Activated CD8-positive, alpha-beta memory T cell treated with anti-CD3 and anti-CD28 coated beads for 1 hour (primary cell): ENCODE measurements at places on chromosomes 2 and 18.

DNA sequence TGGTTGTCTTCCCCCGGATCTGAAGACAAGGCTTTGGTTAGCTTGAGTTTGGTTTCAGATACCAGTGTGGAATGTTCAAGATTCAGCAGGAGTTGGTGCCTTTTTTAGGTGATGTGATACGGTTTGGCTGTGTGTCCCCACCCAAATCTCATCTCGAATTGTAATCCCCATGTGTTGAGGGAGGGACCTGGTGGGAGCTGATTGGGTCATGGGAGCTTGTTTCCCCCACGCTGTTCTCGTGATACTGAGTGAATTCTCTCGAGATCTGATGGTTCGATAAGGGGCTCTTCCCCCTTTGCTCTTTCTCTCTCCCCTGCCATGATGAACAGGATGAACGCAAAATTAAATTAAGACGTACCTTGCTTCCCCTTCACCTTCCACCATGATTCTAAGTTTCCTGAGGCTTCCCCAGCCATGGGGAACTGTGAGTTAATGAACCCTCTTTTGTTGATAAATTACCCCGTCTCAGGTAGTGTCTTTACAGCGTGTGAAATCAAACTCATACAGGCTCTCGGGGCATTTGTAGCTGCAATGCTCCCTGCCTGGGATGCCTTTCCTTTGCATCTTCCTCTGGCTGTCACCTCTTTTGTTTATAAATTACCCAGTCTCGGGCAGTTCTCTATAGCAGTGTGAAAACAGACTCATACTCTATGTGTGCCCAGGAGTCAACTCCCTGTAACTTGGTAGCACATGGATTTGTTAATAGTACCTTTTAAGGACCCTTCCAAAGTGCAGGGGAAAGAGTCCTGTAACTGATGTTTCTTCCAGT is 21.3 kb downstream of the PDCD1 start:
- no peak for DNase-seq

DNA sequence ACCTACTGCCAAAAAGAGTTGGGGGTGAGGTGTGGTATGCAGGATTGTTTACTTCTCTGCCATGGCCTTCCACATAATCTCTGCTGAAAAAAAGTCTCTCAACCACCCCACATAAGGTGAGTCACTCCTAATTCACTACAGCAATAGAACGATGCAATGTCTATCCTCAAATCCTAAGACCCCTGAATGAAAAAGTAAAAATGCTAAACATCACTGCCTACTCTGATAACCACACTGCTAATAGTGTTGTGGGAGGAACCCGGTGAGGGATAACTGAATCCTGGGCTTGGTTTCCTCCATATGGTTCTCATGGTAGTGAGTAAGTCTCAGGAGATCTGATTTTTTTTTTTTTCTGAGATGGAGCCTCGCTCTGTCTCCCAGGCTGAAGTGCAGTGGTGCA is 252.5 kb downstream of the PIEZO2 start:
- DNase-seq: no peak

GRCh38 chr2:7097353-7097895 is 180.2 kb downstream of the RNF144A start:
- peak; percentile 35 for DNase-seq

GRCh38 chr18:41842886-41843285 is 112.1 kb upstream of the PIK3C3 start:
- DNase-seq: no peak

GRCh38 chr2:229118927-229119326 is 152.2 kb downstream of the PID1 start:
- DNase-seq: no peak

DNA sequence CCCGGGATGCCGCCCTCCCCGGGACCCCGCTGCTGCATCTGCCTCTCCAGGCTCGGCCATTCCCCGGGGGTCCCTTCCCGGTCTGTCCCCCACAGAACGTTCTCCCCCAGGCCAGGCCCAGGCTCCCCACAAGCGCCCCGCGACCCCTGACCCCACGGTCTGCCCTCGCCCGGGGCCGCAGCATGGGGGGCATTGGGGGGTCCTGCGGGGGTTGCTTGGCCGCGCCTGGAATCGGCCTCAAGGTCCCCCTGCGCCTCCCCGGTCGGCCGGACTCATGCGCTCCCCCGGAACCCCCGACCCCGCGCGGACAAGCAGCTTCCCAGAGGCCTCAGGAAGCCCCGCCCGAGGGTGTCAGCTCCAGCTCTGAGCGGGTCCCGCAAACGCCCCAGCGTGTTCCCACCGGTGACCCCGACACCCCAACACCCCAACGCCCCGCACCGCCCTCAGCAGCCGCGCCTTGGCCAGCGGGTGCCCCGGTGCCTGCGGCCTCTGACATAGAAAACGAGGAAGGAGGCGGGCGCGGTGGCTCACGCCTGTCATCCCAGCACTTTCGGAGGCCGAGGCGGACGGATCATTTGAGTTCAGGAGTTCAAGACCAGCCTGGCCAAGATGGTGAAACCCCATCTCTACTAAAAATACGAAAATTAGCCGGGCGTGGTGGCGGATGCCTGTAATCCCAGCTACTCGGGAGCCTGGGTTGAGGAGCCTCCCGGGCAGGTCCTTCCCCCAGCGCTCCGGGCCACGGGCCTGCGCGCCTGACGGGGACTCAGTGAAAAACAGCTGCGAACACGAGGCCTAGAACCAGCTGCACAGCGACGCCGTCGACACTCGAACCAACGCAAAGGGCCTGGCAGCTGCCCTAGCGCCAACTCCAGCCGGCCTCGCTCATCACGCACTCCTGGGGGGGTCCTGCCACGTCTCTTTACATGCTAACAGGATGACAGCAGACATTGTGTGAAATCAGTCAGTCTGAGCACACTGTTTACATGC is 61.8 kb upstream of the CTDP1 start:
- DNase-seq: no peak

GRCh38 chr2:106649306-106649705 is 162.1 kb downstream of the CD8B2 start:
- no peak for DNase-seq

GRCh38 chr2:191049728-191050639 is 36.0 kb upstream of the STAT1 start:
- no peak for DNase-seq

GRCh38 chr2:8344144-8345097 is 337.4 kb upstream of the ID2 start:
- DNase-seq: no peak

DNA sequence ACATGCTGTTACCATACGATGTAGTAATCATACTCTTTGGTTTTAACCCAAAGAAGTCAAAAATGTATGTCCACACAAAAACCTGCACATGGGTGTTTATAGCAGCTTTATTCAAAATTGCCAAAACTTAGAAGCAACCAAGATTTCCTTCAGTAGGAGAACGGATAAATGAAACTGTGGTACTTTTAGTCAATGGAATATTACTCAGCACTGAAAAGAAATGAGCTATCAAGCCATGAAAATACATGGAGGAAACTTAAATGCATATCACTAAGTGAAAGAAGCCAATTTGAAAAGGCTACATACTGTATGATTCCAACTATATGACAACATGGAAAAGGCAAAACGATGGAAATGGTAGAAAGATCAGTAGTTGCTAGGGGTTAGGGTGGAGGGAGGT is 86.6 kb downstream of the HNRNPLL start:
- DNase-seq: no peak

GRCh38 chr2:148545390-148546256 is 98.9 kb upstream of the EPC2 start:
- no peak for DNase-seq

DNA sequence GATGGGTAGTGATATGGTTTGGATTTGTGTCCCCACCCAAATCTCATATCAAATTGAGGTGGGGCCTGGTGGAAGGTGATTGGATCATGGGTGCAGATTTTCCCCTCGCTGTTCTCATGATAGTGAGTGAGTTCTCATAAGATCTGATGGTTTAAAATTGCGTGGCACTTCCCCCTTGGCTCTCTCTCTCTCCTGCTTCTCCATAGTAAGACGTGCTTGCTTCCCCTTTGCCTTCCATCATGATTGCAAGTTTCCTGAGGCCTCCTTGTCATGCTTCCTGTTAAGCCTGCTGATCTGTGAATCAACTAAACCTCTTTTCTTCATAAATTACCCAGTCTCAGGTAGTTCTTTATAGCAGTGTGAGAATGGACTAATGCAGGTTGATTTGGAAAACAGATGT is 223.2 kb upstream of the APCDD1 start:
- DNase-seq: no peak

GRCh38 chr2:235860111-235860510 is 308.1 kb downstream of the GBX2 start:
- no peak for DNase-seq

- DNase-seq: no peak
Observed at GRCh38 chr2:239154971-239155805, 245.6 kb downstream of the HDAC4 start.

GRCh38 chr2:25558262-25558661 is 115.1 kb downstream of the DTNB start:
- DNase-seq: no peak

DNA sequence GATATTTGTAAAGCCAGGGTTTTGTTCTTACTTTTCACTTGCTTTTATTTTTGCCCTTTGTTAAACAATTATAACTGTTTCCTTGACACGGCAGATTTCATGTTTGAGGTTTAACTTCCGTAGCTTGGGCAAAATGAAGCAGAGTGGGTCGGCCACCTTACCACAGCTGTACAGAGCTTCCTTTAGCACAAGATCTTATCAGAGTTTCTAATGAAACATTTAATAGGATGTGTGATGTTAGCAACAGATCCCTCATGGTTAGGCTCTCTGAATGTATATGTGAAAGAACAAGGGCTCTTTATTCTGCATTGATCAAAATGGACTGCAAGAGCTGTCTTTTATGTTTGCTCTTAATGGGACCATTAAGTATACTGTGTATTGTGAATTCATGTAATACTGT is 22.3 kb downstream of the RNF125 start:
- DNase-seq: no peak

GRCh38 chr2:138274421-138275291 is 226.9 kb upstream of the SPOPL start:
- DNase-seq: no peak

- no peak for DNase-seq
Observed at GRCh38 chr18:3126457-3127097, 93.2 kb downstream of the MYOM1 start.

DNA sequence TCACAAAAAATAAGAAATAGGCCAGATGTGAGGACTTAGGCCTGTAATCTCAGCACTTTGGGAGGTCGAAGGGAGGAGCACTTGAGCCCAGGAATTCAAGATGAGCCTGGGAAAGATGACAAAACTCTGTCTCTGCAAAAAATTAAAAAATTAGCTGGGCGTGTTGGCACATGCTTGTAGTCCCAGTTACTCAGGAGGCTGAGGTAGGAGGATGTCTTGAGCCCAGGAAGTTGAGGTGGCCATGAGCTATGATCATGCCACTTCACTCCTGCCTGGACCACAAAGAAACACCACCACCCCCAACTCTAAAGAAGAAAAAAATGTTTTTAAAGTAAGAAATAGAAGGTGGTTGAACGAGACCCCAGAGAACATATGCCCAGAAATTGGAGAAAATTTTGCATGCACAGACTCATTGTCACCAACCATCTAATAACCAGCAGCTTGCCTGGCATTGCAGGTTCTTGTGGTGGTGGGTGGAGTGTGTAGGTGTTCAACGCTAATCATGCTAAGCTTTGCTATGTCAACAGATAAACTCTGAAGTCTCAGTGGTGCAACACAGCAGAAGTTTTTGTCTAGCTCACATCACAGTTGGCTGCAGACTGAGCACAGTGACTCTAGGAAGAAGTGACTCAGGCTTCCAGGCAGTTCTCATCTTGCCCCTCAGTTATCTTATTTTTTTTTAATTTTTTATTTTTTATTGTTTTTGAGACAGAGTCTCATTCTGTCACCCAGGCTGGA is 18.6 kb downstream of the ARL4C start:
- DNase-seq: no peak

DNA sequence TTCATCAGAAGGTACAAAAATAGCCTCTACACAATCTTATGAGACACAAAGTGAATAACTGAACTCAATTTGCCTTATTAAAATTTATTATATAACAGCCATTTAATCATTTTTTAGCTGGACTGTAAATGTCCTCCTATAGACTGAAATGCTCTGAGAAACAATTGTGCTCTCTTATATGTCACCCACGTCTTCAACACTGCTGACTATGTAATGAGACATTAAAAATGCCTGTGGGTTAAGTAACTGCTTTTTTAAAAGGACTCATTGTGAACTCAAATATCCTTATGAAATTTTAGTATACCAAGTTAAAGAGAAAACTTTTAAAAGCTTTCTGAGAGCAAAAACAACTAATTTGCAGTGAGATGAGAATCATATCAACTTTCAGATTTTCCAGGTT is 10.4 kb upstream of the GALNT1 start:
- no peak for DNase-seq

GRCh38 chr18:62318228-62319180 is 6.6 kb upstream of the TNFRSF11A start:
- DNase-seq: no peak

DNA sequence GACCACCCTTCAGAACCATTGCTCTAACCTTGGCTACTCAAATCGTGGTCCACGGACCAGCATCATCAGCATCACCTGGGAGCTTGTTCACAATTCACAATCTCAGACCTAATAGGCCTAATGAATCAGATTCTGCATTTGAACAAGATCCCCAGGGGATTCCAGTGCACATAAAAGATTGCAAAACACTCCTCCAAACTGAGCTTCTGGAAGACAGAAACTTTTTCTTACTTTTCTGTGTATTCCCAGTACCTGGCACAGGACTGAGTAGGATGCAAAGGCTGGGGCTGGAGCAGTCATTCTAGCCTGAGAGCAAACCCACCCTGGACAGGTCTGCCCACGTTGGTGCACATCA is 115.1 kb upstream of the COPS8 start:
- DNase-seq: no peak

- DNase-seq: no peak
Observed at GRCh38 chr18:11458447-11458846, 150.9 kb upstream of the SLC35G4 start.

DNA sequence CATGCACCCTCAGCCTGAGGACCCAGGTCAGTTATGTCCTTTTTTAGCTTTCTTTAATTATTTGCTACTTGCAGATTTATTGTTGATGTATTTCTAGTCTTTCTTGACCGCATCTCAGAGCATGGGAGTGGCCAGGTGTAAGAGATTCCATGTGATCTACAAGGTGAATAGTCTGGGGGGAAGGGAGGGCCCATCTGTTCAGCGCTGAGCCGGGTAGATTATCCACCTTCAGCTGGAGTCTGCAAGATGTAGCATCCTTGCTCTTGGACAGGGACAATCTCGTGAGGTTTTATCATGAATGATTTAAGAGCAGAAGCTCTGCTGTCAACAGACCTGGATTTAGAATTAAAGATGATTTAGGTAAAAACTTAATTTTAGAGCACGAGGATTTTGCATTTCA is 12.0 kb upstream of the DGKD start:
- no peak for DNase-seq
